Endodermal cell (in vitro differentiated cells): ENCODE measurements at places on chromosomes 3 and 15. TPM values are rescaled to one million over a fixed set of nuclear protein-coding genes. Genes with fewer than 3 reads are reported as not detected.

Gene CEP70
- 104 and 113 TPM in 2 replicates for total RNA-seq

Gene CELSR3
- total RNA-seq = 17.3 and 20.7 TPM in 2 replicates

Gene STXBP5L
- 0.97 and 1.6 TPM in 2 replicates for total RNA-seq

Gene ADGRG7
- total RNA-seq = 0.63 and 0.70 TPM in 2 replicates

Gene NR2E3
- total RNA-seq = 0.55 and 1.1 TPM in 2 replicates

Gene ZBTB47
- total RNA-seq = 4.2 and 4.6 TPM in 2 replicates

Gene POLQ
- total RNA-seq = 6.5 to 18.7 TPM (median 18.6 TPM) in 3 replicates

Gene UROC1
- not detected in 3 replicates for total RNA-seq

Gene SCN11A
- total RNA-seq = 0.63 and 0.81 TPM in 2 replicates

Gene AGBL1
- 0.11 TPM in 1 of 3 replicates, not detected in the others for total RNA-seq

Gene CRYBG3
- 8.1 to 17.2 TPM (median 9.7 TPM) in 3 replicates for total RNA-seq

Gene CACNA2D2
- total RNA-seq = 14.9 and 17.6 TPM in 2 replicates

Gene HHLA2
- total RNA-seq = not detected in 3 replicates

Gene ILDR1
- total RNA-seq = 2.0 and 2.3 TPM in 2 replicates

Gene MAN2C1
- 133 and 150 TPM in 2 replicates for total RNA-seq

Gene NEO1
- 115 and 132 TPM in 2 replicates for total RNA-seq

Gene DNASE1L3
- not detected in 3 replicates for total RNA-seq

Gene IQCH
- 5.7 and 6.2 TPM in 2 replicates for total RNA-seq

Gene TMC3
- not detected in 3 replicates for total RNA-seq

Gene GOLGA8H
- total RNA-seq = 0.31 to 0.75 TPM (median 0.50 TPM) in 3 replicates

Gene SPATA12
- 0.18 TPM in 1 of 2 replicates, not detected in the other for total RNA-seq
